ENCODE measurements at places on chromosomes 3 and 15. TPM values are rescaled to one million over a fixed set of nuclear protein-coding genes. Genes with fewer than 3 reads are reported as not detected.

The RASGRP1 gene
- 0.13 TPM for total RNA-seq

The CPEB1 gene
- total RNA-seq: not detected

The CEMIP gene
- 1.1 TPM for total RNA-seq

The RAD51 gene
- total RNA-seq: 12.1 TPM

The GOLGA8G gene
- not detected for total RNA-seq

The TNFSF10 gene
- 25.8 TPM for total RNA-seq

The GOLGA6L9 gene
- total RNA-seq: 2.8 TPM

The EPHA3 gene
- not detected for total RNA-seq

The A4GNT gene
- not detected for total RNA-seq

Measured in thoracic aorta endothelial cell (primary cell).